ENCODE measurements at places on chromosomes 5 and 9. TPM values are rescaled to one million over a fixed set of nuclear protein-coding genes. Genes with fewer than 3 reads are reported as not detected.

The CTXN3 gene
- total RNA-seq: not detected

The COL27A1 gene
- 1.3 TPM for total RNA-seq

The GNA14 gene
- total RNA-seq: not detected

The SLC46A2 gene
- total RNA-seq: not detected

The SMIM23 gene
- total RNA-seq: not detected

The CDH18 gene
- not detected for total RNA-seq

The ABO gene
- total RNA-seq: 0.29 TPM

The FLT4 gene
- total RNA-seq: 10.3 TPM

The TIMD4 gene
- total RNA-seq: 9.5 TPM

The RPL12 gene
- 1,664 TPM for total RNA-seq

The PCDHGB4 gene
- total RNA-seq: 0.19 TPM

The PLAC8L1 gene
- not detected for total RNA-seq

The SLC34A1 gene
- total RNA-seq: not detected

The ELAVL2 gene
- not detected for total RNA-seq

The CDH9 gene
- not detected for total RNA-seq

The TLR4 gene
- 0.55 TPM for total RNA-seq

The NEUROG1 gene
- total RNA-seq: not detected

The TMEM174 gene
- not detected for total RNA-seq

The NIM1K gene
- 0.28 TPM for total RNA-seq

The PBX3 gene
- total RNA-seq: 17.0 TPM

The DMRT1 gene
- total RNA-seq: not detected

The KLF4 gene
- total RNA-seq: 0.19 TPM

The GFM2 gene
- 21.6 TPM for total RNA-seq

The GABRA6 gene
- total RNA-seq: not detected

The SPIN1 gene
- total RNA-seq: 39.0 TPM

The SPTLC1 gene
- 56.8 TPM for total RNA-seq

The FUT7 gene
- 3.4 TPM for total RNA-seq

The QRFP gene
- not detected for total RNA-seq

The DIPK1B gene
- total RNA-seq: not detected

The SLCO6A1 gene
- not detected for total RNA-seq

The EPB41L4B gene
- not detected for total RNA-seq

The PFN3 gene
- not detected for total RNA-seq
